Stimulated activated CD8-positive, alpha-beta memory T cell treated with anti-CD3 and anti-CD28 coated beads, Interleukin-12 subunit alpha, Interleukin-12 subunit beta, amount 100 ng/mL, for 1 hour (primary cell): ENCODE measurements at places on chromosomes 4 and X.

DNA sequence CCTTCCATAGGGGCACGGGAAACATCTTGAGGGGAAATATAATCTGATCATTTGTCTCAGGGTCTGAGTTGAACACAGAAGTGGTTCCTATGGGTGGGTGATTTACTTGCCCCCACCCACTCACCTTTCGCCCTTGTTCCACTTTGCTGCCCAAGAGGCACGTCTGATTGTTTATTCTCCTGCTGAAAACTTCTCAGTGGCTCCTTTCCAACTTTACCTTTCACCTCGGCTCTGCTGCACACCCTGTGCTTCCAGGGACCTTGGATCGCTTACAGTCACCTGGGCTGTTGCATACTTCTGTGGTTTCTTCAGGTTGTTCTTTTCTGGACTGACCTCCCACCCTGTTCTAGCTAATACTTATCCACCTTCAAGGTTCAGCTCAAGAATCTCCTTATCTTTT is 213.4 kb upstream of the JADE1 start:
- no peak for DNase-seq

GRCh38 chrX:153884590-153884989 is 1.4 kb downstream of the L1CAM start:
- no peak for DNase-seq

- peak; percentile 12 for DNase-seq
These were observed 189.1 kb upstream of the RBPJ start for GRCh38 chr4:26131711-26132110.

DNA sequence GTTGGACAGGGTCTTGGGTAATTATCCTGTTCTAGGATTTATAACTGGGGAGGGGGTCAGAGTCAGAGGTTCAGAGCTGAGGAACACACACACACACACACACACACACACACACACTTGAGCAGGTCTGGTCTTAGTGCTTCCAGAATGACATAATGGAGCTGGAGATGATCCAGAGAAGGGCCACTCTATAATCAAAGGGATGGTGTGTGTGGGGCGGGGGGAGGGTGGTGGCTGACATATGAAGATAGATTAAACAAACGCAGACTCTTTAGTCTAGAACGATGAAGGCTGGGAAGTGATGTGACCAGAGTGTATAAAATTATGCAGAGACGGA is 434 bp upstream of the TMEM255A start:
- no peak for DNase-seq

DNA sequence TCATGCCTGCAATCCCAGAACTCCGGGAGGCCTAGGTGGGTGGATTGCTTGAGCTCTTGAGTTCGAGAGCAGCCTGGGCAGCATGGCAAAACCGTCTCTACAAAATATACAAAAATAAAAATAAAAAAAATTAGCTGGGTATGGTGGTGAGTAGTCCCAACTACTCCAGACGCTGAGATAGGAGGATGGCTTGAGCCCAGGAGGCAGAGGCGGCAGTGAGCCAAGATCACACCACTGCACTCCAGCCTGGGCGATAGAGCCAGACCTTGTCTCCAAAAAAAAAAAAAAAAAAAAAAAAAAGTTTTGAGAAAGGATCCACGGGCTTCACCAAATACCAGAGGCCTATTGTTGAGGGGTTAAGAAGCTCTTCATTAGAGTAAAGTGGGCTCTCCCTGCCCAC is 8.0 kb downstream of the SUPT20HL2 start:
- DNase-seq = no peak

DNA sequence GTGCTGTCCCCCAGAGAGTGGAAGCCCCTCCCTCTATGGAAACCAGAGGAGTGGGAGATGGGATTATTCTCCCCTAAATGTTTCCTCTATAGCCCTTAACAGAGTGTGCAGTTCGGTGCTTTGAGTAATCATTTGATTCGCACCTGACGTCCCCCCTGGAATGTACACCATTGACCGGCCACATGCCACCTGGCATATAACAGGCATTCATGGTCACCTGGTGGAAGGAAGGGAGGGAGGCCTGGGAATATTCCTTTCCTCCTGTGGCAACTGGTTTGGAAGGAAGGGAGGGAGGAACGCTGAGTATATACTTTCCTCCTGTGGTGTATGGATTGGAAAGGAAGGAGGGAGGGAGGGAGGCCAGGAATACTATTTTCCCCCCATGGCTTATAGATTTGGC is 77.2 kb downstream of the CRMP1 start:
- no peak for DNase-seq

- no peak for DNase-seq
These were observed 315.6 kb downstream of the ARHGAP24 start for GRCh38 chr4:85790582-85790981.

- DNase-seq = no peak
These were observed at the start of gene FGF16 for GRCh38 chrX:77446908-77447652. FGF16 (plus strand) TSS chrX:77447389; CDS start chrX:77447675, 286 bp downstream.

DNA sequence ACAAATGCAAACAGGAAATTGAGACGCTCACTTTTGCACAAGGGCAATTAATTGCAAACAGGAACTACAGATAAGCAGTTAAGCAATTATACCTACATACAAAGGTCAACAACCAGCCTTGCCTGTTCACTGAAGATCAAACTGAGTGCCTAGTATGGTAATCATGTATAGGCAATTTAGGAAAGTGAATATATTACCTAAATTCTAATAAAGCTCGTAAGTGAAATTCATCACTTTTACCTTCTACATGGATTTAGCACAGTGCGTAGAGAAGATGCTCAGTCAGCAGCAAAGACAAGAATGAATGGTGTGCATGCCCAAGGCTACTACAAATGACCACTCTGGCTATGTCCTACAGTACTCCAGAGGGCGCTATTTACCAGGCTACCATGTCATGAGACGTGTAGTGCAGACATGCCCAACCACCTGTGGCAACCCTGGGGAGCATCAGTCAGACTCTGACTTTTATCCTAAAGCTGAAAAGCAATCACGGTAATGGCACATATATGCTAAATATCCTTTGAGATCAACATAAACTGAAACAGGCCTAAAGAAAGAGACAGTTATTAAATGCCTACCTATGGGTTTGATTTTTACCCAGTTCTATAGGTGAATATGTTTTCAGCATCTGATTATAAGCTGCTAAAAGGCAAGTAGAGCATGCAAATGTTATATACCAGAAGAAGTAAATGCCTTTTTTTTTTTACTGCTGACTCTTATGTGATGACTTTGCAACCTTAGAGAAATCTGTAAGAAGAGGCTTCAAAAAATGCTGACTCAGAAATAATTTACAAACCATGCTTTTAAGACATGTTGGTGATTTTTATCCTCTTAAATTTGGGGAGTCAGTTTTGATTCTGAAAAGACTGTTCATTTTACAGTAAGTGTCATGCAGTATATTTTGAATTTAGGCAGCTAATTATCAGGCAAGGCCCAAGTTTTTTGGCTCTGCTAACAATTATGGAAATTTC is 178.0 kb downstream of the PPP3CA start:
- peak; percentile 9 for DNase-seq

GRCh38 chr4:128831531-128832242 is 22.2 kb downstream of the JADE1 start:
- DNase-seq = no peak

- no peak for DNase-seq
These were observed 58.0 kb downstream of the ENPEP start for GRCh38 chr4:110533940-110534339.

DNA sequence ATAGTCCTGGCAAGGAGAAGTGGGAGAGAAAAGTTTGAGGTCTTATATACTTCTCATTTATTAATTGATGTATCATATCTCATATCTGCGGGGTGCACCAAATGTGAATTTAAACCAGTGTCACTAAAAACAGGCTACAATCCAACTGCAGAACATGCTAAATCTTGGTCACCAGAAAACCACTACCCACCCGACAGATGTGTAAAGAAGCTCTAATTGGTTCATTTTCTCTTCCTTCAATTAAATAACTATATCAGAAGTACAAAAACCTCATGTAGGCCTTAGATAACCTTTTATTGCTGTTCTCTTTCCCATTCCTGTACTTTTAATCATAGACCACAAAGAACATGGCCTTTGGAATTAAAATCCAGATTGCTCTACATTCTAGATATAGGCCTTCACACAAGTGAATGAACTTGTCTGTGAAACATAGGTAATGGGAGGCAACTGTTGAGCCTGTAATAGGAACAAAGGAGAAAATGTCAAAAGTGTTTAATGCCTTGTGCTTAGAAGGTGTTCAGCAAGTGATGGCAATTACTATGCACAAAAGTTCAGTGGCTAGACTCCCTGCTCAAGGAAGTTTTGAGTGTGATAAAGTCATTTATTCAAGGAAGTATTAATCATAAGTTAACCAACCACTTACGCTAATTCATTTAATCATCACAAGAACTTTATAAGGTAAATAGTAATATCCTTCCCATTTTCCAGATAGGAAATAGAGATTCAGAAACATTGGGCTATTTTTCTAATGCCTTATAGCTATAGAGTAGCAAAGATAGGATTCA is 425.6 kb downstream of the INPP4B start:
- DNase-seq = no peak

- DNase-seq = no peak
These were observed 21.8 kb downstream of the SPANXC start for GRCh38 chrX:141220342-141221008.

GRCh38 chr4:139554893-139555704 is 920 bp downstream of the SETD7 start:
- DNase-seq = peak; percentile 41

GRCh38 chrX:113873056-113873455 is 710.8 kb upstream of the HTR2C start:
- DNase-seq = no peak

DNA sequence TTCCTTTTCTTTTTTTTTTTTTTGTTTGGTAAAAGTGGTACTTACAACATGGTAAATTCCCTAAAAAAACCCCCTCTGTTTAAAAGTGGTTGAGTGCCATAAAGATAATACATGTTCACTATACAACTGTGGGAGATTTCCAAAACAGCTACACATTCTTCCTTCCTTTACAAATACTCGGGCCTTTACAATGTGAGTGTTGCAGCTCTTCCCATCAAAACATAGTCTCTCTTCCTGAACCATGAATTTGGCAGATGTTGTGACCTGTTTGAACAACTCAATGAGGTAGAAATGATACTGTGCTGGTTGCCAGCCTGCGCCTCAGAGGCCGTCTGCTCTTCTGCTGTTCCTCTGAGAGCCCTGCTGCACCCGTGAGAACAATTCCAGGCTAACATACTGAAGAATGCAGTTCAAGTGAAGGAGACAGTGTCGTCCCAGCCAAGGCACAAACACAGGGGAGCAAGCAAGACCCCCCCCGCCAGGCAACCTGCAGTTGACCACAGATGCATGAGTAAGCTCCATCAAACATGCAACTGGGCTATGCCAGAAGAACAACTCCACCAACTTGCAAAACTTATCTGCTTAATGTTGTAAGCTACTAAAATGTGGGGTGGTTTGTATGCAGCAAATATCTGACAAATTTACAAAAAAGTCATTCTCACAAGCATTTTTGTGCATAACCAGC is 645.0 kb downstream of the PCDH7 start:
- no peak for DNase-seq

GRCh38 chr4:185534866-185535611 is at the start of gene PDLIM3:
PDLIM3 (minus strand) TSS chr4:185535507; CDS start chr4:185535434, 73 bp downstream.
- DNase-seq = no peak

DNA sequence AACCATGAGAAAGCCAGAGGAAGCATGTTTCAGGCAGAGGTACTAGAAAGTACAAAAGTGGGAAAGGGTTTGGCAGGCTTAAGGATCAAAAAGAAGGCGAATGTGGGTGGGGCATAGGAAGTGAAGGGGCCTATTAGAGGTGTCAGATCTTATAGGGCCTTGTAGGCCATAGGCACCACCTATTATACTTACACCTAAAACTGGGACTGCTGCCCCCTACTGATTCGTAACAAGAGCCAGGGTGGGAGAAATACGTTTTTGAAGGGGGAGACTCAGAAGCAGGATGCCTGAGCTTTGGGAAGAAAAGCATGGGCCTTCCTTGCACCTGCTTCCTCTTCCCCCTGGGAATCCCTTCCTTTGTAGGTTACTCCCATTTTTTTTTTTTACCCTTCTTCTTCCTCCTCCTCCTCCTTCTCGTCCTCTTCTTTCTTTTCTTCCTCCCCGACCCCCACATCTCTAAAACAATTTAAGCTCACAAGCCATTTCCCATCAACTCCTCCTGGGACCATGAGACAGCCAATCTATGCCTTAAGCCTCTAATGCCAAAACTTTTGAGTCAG is 40.7 kb upstream of the GPC3 start:
- no peak for DNase-seq

DNA sequence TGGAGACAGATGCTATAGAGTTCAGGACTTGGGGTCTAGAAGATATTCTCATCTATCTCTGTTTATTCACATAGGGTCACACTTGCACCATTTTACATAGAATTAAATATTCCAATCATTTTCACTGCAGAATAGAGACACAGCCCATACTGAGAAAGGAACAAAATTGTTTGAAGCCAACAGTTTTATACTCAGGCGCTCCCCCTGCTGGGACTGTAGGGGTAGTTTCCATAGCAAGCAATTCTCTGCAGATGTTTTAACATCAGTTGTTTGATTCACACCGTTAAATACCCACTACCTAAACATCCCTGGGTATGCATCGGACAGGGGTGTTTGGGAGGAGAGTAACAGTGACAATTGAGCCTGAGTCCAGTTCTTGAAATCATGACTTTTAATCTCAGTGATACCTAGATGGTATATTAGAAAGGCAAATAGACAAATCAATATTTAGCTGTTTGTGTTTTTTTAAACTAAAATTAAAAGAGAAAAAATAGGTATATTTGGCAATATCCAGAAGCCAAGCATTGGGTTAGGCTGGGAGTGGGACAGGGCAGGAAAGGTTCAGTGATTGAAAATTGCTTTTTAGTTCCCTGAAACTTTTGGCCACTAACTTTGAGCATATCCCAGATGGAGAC is 33.8 kb downstream of the LONRF3 start:
- no peak for DNase-seq

GRCh38 chr4:1297023-1297395 is 7.3 kb downstream of the MAEA start:
- DNase-seq = no peak

DNA sequence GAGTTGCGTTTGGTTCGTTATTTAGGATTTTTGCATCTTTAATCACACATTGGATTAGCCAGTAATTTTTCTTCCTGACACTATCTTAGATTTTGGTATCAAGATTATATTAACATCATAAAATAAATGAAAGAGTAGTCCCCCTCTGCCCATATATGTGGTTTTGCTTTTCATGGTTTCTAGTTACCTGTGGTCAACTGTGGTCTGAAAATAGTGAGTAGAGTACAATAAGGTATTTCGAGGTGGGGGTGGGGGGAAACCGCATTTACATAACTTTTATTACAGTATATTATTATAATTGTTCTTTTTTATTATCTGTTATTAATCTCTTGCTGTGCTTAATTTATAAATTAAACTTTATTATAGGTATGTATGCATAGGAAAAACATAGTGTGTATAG is 152.4 kb downstream of the STIM2 start:
- DNase-seq = no peak

DNA sequence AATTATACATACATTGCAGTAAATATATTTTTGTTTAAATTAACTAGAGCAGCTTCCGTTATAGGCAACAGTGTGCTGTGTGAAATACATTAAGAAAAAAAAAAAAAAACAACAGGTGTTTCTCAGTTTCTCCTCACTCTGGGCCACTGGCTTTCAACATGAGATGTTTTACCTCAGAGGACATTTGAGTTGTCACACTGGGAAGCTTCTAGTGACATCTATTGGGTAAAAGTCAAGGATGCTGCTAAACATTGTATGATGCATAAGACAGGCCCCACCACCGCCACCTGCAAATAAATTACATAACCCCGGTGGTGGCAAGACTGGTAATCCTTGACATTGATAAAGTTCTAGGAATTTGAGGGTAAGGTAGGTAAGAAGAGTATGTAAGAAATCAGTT is 1512.2 kb downstream of the C4orf33 start:
- no peak for DNase-seq
